ENCODE measurements at places on chromosomes 3 and 15.

DNA sequence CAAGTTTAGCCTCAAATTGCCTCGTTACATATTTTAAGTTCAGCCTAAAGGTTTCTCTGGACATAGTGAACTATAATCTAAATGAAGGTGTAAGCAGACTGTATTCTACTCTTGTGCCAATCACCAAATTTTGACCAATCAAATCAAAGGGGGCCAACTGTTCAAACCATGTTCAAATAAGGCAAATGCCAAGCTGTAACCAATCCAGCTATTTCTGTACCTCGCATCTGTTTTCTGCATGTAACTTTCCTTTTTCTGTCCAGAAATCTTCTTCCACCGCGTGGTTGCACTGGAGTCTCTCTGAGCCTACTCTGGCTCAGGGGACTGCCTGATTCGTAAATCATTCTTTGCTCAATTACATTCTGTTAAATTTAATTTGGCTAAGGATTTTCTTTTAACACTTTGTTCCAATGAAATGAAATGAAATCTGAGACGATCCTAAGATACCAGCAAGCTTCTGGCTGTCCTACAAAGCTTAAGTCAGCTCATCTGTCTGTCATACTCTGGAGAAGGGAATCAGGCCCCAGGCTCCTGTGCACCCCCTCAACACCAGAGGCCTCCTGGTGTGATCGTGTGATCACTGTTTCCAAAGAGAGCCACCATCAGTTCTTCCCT, 53.2 kb upstream of the ZNF148 start:
- no peak for DNase-seq

- DNase-seq = no peak
Measured at GRCh38 chr3:25515171-25515570, 87.1 kb downstream of the RARB start.

DNA sequence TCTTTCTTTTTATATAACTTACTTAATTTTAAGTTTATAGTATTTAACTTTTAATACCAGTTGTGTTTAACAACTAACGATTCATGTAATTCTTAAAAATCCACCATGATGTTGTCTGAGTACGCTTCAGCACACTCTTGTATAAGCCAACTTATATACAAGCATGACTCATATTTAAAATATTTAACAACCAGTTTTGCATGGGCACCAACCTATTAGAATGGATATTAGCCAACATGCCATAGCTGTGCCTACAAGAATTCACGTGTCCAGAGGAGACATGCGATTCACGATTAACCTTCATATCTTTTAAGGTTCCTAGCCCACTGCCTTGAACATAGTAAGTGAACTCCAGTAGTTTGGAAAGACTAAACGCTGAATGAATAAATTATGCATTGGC, 1023.2 kb downstream of the TBL1XR1 start:
- DNase-seq = no peak

GRCh38 chr3:63980830-63981498, 42.3 kb downstream of the PSMD6 start:
- DNase-seq = no peak

- no peak for DNase-seq
Measured at GRCh38 chr15:35019404-35020327, 31.6 kb upstream of the ZNF770 start.
